MCF 10A (cell line): ENCODE measurements at places on chromosomes 2 and 18. TPM values are rescaled to one million over a fixed set of nuclear protein-coding genes. Genes with fewer than 3 reads are reported as not detected.

GRCh38 chr2:207694811-207695281 lies 16.6 kb upstream of the CCNYL1 start:
- no peak for DNase-seq

GALR1 gene
- not detected in 2 replicates for total RNA-seq

GRCh38 chr2:20640411-20641122 lies 10.3 kb downstream of the HS1BP3 start:
- no peak for DNase-seq

- DNase-seq = no peak
These were observed 18.7 kb upstream of the DYTN start for GRCh38 chr2:206736935-206737334.
